ENCODE measurements at places on chromosomes 7 and 10.

DNA sequence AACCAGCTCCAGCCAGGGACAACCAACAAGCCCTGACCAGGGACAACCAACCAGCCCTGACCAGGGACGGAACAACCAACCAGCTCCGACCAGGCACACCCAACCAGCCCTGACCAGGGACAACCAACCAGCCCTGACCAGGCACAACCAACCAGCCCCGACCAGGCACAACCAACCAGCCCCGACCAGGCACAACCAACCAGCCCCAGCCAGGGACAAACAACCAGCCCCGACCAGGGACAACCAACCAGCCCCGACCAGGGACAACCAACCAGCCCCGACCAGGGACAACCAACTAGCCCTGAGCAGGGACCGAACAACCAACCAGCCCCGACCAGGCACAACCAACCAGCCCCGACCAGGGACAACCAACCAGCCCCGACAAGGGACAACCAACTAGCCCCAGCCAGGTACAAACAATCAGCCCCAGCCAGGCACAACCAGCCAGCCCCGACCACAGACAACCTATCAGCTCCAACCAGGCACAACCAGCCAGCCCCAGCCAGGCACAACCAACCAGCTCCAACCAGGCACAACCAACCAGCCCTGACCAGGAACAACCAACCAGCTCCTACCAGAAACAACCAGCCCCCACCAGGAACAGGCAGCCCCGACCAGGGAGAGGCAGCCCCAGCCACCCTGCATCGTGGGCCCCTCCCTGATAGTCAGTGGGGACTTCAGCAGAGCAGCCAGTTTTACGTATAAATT is 56.4 kb downstream of the PROSER2 start:
- DNase-seq = no peak

GRCh38 chr10:71771821-71772617 is 1.3 kb downstream of the VSIR start:
- no peak for DNase-seq

GRCh38 chr7:2247141-2247995 is 5.3 kb downstream of the NUDT1 start:
- no peak for DNase-seq

GRCh38 chr10:109937460-109938065 is 14.3 kb upstream of the XPNPEP1 start:
- DNase-seq = no peak

GRCh38 chr7:158595068-158595467 is 7.4 kb upstream of the PTPRN2 start:
- DNase-seq = peak; percentile 48

DNA sequence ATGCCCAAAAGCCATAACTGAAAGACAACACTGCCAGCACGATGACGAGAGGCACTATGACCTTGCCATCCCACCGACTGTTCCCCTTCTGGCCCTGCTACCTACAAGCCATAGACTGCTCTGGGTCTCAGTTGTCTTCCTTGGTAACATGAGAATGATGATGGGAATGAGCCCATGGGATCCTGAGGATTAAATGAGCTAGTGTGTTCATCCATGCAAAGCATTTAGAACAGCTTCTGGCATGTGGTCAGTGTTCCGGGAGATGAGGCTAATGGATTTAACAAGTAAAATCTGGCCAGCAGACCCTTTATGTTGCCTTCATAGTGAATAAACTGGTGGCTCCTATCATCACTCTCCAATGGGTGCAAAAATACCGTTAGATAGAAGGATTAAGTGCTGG is 62.4 kb upstream of the WDR11 start:
- no peak for DNase-seq

Measured in iPS DF 19.7 (cell line).